ENCODE measurements at places on chromosomes 16 and 17.

GRCh38 chr17:17765359-17766076 is 71.3 kb downstream of the SREBF1 start:
- DNase-seq, result no peak

DNA sequence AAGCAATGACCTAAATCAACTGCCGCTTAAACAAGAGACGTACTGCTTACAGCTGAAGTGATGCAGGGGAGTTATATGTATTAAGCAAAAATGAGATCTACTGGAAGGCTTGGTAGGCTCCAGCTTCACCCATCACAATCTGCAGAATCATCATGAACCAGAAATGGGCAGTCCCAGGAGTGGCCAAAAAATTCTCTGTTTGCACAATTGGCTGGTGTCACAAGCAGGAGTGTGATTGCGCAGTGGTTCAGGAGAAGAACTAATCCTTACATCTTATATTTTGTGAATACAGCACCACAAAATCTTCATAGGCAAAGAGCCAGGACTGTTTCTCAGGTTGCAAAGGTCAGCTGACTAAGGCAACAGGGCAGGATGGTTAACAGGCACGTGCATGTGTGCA is 75.9 kb downstream of the CES1 start:
- DNase-seq, result no peak

GRCh38 chr16:85915125-85915845 is 16.3 kb downstream of the IRF8 start:
- no peak for DNase-seq

- DNase-seq, result no peak
Measured at GRCh38 chr17:56681561-56682266, 88.2 kb downstream of the NOG start.

GRCh38 chr16:58119509-58119845 is 9.7 kb downstream of the CFAP20 start:
- DNase-seq, result no peak

DNA sequence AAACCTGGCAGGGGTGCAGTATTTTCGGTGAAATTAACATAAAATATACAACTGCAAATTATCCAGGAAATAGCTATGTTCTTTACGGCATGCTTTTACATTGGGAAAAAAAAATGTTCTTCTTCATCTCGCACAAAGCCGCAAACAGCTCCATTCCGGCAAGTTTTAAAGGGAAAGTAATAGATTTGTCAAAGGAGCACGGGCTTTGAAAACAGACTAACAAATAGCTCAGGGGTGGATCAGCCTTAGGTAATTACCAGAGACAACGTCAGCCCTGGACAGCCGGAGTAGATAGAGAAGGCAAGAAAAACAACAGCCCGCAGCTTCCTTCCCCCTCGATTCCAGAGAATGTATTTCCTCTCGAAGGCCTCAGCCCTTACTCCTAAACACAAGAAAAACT is 222.5 kb downstream of the C16orf78 start:
- no peak for DNase-seq

- DNase-seq, result no peak
Measured at GRCh38 chr16:30724641-30725417, 23.4 kb upstream of the PHKG2 start.

DNA sequence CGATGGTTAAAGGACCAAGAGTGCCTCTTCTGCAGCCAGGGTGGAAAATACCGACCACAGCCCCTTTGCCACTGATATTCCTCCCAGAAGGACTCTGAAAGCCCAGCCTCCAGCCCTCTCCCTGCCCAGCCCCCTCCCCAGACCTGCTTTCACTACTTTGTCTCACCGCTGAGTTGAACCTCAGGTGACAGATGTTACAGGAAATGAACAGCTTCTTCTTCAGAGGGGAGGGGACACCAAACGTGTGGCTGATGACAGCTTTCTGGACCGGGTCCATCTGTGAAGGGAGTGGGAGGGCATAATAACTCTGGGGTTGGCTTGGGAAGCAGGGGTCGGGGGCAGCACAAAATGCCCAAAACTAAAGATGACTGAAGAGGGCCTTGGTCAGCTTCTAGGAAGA is 14.2 kb downstream of the NKIRAS2 start:
- DNase-seq, result no peak

DNA sequence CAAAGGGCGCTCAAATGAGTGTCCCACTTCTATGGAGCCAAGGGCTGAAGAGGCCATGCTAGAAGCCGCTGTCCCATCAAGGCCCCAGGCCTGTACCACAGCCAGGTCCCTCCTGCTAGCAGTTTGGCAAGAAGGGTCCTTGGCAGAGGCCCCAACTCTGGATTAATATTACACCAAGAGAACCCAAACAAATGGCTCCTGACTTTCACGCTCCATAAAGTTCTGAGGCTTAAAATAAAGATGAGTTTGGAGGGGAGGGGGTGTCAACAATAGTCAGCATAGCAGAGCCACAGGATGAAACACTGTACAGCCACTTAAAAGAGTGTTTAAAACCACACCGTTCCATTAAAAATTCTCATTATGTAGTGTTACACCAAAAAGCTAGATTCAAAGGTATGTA is 30.5 kb downstream of the CUEDC1 start:
- DNase-seq, result no peak

GRCh38 chr17:2724784-2725164 is 13.2 kb upstream of the CLUH start:
- no peak for DNase-seq

DNA sequence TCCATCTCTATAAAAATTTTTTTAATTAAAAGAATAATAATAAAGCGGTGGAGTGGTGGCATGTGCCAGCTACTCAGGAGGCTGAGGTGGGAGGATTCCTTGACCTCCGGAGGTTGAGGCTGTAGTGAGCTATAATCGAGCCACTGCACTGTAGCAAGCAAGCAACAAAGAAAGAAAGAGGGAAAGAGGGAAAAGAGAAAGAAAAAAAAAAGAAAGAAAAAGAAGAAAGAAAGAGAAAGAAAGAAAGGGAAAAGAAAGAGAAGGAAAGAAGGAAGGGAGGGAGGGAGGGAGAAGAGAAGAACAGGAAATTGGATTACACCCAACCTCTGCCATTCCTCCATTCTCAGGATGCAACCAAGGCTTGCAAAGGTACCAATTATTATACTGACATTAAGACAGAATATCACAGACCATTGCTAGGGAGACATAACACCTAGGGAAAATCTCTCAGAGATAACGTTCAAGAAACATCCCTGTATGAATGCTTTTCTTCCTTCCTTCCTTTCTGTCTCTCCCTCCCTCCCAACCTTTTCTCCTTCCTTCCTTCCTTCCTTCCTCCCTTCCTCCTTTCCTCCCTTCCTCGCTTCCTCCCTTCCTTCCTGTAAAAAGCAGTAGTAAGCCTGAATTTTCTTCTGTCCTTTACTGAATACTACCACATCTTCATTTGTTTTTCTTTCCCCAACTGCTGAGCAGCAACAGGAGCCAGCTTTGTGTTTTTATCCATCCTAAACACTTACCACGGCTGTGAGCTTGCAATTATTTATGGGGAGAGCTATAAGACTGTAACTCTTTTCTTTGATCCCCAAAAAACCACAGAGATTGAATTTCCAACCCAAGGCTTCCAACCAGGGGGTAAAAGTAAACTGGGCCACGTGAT is 1.8 kb upstream of the LITAF start:
- no peak for DNase-seq

GRCh38 chr16:59060207-59060606 is 326.1 kb upstream of the GOT2 start:
- no peak for DNase-seq

GRCh38 chr16:23986455-23986854 is 150.7 kb downstream of the PRKCB start:
- DNase-seq, result no peak

DNA sequence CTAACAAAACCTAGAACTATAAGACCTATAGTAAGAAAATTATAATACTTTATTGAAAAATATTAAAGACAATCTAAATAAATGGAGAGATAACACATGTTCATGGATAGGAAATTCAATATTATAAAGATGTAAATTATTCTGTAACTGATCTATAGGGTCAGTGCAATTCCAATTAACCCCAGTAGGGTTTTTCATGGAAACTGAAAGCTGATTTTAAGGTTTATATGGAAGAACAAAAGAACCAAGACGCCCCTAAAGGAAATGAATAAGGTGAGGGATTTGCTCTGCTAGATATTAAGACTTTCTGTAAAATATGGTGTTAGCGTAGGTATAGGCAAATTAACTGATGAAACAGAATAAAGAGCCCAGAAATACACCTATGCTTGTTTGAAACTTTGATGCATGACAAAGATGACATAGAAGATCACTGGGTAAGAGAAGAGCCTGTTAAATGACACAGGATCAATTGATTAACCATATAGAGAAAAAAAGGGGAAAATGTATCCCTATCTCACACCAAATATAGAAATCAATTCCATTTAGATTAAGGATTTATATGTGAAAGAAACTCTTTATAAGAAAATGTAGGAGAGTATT is 3.0 kb downstream of the ICAM2 start:
- DNase-seq, result no peak

DNA sequence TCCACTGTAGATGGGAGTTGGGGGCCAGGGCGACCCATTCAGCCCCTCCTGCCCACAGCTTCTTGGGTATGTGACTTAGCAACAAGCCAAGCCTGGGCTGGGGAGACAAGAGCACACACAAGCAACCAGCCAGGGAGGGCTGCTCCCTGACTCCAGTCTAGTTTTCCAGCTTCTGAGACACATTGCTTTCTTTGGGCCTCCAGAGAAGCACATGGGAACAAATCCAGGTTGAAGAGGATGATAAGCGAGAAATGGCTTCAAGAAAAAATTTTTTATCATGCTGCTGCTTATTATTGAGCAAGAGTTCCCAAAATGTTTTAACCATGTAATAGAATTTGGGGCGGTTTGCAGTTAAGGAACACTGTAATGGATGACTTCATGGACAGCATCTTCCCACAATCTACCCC is 173.7 kb downstream of the SOX9 start:
- no peak for DNase-seq

DNA sequence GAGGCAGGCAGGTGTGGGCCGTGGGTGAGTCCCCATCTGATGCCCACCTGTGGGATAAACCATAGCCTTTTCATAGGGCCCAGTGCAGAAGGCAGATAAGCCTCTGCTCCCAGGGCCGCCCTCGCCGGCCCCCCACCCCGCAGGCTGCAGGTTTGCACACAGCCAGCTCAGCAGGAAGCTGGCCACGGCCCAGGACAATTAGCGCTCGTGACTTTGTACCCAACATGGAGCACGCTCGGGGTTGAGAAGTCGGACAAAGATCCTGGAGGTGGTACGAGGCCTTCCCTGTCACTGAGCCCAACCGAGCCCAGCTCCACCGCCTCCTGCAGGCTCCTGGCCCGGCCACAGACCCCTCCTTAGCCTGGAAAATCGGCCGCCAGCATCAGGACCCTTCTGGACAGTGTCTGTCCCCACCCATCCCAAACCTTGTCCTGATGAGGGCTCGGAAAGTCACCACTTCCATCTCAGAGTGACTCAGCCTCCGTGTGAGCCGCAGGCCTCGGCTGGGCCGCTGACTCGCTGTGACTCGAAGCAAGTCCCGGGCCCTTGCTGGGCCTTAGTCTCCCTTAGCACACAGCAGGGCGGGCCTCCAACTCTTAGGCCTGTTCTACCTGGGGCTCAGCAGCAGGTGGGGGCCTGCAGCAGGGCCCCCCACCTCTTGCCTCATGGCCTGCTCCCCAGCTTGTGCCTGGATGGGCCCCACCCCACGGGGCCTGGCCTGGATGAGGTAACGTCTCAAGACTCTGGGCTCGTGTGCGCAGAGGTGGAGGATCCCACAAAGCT is 22.7 kb downstream of the FAM83G start:
- no peak for DNase-seq

DNA sequence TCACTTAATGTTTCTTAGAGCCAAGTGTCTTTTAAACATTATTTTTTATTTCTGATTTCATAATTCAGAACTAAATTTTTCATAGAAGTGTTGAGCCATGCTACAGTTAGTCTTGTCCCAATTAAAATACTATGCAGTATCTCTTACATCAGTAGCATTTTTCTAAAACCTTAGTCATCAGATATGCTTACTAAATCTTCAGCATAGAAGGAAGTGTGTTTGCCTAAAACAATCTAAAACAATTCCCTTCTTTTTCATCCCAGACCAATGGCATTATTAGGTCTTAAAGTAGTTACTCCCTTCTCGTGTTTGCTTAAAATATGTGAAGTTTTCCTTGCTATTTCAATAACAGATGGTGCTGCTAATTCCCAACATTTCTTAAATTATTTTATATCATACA is 13.6 kb upstream of the BCAS3 start:
- no peak for DNase-seq

GRCh38 chr16:8751481-8752311 is 45.7 kb downstream of the TMEM186 start:
- no peak for DNase-seq

DNA sequence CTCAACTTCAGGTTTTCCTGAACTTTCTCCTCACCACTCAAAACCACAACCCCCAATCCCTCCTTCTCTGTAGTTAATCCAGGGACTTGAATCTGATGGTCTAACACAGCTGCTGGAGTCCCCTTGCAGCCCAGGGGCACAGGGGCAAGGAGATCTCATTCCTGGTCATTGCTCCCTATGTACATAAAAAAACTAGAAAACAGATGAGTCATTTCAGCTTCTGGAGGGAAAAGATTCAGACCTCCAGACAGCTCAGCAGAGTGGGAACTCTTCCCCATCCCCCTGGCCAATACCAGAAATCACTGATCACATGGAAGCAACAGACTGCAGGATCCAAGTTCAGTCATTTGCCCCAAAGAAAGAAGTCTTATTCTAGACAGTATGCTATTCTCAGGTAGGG is 62.1 kb downstream of the DYNLRB2 start:
- no peak for DNase-seq

DNA sequence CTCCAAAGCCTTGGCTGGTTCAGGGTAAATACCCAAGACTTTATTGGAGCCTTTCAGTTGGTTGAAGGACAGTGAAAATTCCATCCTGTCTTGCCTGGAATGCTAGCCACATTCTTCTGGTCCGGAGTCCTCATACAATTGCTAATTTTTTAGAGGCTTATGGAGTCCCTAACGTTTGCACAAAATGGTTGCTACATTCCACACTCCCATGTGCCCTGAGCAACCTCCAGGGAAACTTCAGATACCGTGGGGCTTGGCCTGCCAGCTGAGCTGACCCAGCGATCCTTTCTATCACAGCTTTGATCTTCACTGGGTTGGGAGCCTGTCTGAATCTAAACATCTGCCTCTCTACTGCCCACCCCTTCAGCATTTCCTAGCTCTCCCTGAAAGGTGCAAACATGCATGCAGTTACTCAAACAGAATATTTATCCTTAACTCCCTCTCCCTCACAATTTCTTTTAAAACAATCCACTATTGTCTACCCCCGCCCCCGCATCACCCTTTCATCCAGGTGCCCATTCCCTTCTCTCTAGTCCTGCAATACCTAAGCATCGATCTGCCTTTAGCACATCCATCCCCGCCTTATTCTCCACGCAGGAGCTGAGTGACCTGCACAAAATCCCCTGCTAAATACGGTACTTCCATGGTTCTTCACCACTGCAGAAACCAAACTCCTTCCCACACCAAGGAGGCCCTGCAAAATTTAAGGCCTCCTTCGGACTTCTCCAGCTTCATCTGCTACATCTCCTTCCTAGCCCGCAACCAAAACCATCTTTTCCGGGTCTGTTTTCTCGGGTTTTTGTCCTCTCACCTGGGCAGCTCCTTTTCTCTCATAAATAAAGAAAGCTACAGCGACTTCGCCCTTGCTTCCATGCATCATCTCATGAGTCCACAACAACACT is 810 bp upstream of the GAN start:
- DNase-seq, result peak; percentile 9

GRCh38 chr17:42845556-42845917 is 1.2 kb downstream of the AOC2 start:
- DNase-seq, result no peak
